ENCODE measurements at places on chromosomes 16 and 17.

GRCh38 chr17:73493956-73494926 lies 150.0 kb downstream of the SDK2 start:
- DNase-seq, result no peak

DNA sequence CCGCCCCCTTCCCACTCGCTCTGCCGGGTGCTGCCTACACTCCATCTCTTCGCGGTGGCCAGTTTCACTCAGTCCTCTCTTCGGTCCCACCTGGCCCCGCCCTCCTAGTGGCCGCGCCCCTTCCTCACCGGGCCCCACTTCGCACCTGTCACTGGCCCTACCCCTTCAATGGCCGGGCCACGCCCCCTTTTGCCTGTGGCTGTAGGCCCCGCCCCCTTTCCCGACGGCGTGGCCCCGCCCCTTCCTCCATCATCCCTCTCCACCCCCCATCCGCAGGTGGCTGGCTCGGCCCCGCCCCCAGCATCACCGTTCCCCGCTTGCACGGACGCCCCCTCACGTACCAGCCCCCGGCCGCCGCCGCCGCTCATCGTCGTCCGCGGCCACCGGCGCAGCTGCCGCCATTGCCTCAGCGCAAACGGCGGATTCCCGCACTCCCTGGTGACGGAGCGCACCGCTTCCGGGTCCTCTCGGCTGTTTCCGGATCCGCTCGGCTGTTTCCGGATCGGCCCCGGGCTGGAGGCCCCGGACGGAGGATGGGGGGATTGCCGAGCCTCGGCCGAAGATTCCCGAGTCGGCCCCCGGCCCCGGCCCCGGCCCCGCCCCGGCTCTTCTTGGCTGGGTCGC lies at the start of gene RABEP2:
Gene RABEP2 (minus strand): TSS at position 477 of the 624 bp plus-strand sequence. CDS start 75 bp downstream, at position 402.
- DNase-seq, result peak; percentile 89

- DNase-seq, result no peak
These were observed 6.2 kb downstream of the C1QL1 start for GRCh38 chr17:44961921-44962350.

DNA sequence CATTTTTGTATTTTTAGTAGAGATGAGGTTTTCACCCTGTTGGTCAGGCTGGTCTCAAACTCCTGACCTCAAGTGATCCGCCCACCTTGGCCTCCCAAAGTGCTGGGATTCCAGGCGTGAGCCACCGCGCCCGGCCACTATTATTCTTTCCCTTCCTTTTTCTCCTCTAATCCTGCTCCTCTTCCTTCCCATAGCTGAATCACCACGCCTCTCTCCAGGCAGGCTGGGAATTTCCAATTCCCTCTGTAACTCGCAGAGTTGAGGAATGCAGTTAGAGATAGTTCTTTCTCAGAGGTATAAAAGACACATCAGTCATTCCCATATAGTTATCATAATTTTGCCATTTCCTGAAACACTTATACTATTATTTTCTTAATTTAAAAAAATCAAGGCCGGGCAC lies 11.2 kb downstream of the METTL16 start:
- DNase-seq, result no peak

DNA sequence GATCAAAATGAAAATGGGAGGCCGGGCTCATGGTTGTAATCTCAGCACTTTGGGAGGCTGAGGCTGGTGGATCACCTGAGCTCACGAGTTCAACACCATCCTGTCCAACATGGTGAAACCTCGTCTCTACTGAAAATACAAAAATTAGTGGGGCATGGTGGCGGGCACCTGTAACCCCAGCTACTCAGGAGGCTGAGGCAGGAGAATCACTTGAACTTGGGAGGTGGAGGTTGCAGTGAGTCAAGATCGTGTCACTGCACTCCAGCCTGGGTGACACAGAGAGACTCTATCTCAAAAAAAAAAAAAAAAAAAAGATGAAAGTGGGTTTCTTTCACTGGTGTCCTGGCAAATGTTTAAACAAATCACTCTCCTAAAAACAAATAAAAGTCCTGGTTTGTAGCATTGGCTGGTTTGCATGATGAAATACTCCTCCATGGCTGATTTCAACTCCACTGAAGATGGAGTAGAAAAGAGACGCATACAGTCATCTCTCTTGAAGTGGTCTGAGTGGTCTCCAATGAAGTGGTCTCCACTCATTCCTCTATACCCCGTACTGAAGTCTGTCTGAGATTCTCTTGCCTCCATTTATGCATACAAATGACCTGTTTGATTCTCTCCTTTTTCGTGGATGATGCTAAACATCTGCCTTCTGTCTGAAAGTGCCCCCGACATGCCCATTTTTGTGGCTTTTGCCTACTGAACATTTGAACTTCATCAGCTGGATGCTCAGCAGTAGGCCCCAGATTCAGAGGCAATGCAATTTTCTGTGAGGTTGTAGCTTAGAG lies 153.0 kb upstream of the FAM20A start:
- no peak for DNase-seq

- DNase-seq, result no peak
These were observed 6.5 kb downstream of the FMNL1 start for GRCh38 chr17:45227926-45228762.

DNA sequence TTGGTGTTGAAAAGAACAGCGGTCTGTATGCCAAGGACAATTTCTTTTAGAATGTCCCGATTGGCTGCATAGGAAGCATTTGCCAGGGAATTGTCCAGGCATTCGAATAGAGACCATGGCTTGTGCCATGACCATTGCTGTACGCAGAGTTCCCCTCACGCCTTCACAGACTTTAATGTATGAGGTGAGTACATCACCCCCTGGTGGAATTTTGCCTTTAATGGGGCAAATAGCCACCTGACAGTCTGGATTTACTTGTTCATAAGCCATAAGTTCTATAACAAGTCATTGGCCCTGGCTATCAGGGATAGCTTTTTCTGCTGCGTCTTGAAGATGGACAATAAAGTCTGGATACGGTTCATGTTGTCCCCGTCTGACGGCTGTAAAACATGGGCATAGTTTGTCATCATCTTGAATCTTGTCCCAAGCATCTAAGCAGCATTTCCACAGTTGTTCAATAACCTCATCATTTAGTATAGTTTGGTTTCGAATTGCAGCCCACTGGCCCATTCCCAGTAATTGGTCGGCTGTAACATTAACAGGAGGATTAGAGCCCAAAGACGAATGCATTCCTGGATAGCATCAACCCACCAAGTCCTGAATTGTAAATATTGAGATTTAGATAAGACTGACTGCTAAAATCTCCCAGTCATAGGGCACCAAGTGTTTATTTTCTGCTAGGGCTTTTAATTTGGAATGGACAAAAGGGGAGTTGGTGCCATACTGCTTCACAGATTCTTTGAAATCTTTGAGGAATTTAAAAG lies 67.7 kb upstream of the ARL4D start:
- DNase-seq, result no peak

DNA sequence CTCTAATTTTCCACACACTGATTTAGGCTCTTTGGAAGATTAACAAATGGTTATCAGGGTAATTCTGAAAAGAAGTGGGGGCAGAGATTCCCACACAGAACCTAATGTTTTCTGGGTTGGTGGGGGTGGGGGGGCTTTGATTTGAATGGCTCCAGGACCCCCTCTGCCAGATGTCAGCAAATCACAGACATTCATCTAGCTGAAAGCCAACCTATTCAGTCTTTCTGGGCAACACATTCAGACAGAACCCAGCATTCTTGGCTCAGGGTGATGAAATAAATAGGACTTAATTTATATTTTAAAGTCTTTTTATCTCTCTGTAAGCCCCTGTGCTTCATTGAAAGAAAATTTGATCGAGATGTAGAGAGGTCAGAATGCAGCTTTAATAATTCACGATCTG lies 533.2 kb downstream of the XYLT1 start:
- no peak for DNase-seq

- DNase-seq, result no peak
These were observed 83.2 kb upstream of the HNF1B start for GRCh38 chr17:37827905-37828650.

DNA sequence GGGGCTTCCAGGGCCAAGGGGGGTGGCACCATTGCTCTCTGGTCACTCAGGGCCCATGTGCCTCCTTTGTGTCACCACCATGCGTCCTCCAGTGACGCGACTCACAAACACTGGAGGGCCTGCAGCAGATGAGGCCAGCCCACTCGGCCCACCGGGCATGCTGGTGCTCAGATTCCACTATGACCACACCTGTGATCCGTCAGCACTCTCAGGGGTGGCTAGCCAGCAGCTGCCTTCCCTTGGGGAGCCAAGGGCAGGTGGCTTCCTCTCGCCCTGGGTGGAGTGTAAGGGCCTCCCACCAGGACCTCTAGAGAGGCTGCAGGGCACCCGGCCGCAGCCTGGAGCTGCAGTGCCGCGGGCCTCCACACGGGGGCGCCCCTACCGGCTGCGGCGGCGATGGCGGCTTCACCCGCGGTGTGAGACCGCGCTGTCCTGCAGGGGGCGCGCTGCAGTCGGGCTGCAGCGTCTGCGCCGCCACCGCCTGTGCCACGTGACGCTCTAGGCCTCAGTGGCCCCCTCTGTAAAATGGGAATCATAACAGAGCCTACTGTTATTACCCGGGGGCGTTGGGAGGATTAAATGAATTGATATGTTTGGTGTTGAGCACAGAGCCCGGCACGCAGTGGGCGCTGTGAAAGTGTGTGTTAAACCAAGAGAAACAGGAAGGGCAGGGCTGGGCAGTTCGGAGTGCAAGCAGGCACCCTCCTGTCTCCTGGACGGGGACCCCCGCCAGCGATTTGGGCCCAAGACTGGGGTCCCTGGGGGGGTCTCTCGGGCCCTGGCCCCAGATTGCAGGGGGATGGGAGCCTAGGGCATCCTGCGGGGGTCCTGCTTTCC lies 192.4 kb upstream of the GSE1 start:
- peak; percentile 59 for DNase-seq

- DNase-seq, result no peak
These were observed 9.5 kb downstream of the ALOX15 start for GRCh38 chr17:4631836-4632580.

- DNase-seq, result no peak
These were observed 47.8 kb downstream of the NFAT5 start for GRCh38 chr16:69613378-69614154.

GRCh38 chr16:9238346-9238745 lies 146.9 kb downstream of the HAPSTR1 start:
- DNase-seq, result no peak

GRCh38 chr16:57828272-57829161 lies 26.2 kb upstream of the KIFC3 start:
- DNase-seq, result no peak

DNA sequence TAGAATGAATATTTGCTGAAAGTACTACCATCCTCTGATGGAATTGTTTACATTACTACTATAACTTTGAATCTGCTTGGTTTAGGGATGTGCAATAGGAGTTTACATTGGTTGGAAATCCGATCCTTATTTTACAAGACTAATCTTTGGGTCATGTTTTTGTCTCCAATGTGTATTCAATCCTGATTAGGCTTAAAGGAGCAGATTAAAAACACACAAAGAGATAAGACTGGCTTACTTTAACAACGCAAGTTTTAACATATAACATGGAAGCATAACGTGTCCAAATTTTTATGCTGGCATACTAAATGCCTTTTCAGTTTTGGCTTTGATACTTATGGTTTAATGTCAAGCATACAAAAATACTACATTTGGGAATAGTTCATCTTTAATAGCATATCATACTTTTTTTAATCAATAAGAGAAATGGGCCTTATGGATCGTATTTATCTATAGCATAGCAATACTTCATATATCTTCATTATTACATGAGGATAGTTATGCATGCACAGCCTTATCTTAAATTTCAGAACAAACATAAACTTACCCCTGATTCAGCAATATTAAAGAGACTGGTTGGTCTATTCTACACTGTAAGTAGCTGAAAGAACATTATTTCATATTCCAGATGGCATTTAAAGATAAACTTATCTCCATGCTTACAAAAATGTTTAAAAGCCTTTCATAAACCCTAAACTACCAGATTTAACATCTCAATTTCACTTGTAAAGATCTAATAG lies 69.9 kb upstream of the NACA2 start:
- DNase-seq, result no peak

- no peak for DNase-seq
These were observed 10.3 kb downstream of the MYH11 start for GRCh38 chr16:15846510-15846909.

DNA sequence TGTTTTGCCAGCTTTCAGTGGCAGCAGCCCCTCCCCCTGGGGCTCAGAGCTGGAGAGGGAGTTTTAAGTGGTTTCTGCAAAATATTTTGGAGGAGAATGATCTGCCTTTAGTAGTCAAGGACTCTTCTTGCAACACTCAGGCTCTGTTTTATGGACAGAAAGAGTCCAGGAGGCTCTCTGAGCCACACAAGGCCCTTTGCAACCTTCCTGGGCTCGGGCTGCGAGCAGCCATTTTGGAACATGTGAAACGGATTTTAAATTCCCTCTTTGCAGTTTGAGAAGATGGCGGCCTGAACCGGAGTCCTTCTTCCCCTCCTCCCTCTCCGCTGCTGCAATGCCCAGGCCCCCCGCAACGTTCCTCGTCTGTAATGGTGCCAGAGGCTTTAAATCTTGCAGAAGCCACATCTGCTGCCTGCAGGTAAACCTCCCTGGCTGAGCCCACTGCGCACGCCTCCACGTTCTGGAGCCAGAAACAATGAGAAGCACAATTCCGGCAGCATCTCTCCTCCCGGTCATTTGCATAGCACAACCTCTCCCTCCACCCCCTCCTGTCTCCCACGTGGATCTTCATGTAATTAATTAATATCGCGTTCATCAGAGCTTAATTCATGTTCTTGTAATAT lies 386.1 kb downstream of the SEC14L1 start:
- DNase-seq, result no peak

GRCh38 chr17:10010752-10011151 lies 105.7 kb upstream of the RCVRN start:
- no peak for DNase-seq

- DNase-seq, result peak; percentile 70
These were observed 57.0 kb downstream of the ABR start for GRCh38 chr17:1122533-1123392.

DNA sequence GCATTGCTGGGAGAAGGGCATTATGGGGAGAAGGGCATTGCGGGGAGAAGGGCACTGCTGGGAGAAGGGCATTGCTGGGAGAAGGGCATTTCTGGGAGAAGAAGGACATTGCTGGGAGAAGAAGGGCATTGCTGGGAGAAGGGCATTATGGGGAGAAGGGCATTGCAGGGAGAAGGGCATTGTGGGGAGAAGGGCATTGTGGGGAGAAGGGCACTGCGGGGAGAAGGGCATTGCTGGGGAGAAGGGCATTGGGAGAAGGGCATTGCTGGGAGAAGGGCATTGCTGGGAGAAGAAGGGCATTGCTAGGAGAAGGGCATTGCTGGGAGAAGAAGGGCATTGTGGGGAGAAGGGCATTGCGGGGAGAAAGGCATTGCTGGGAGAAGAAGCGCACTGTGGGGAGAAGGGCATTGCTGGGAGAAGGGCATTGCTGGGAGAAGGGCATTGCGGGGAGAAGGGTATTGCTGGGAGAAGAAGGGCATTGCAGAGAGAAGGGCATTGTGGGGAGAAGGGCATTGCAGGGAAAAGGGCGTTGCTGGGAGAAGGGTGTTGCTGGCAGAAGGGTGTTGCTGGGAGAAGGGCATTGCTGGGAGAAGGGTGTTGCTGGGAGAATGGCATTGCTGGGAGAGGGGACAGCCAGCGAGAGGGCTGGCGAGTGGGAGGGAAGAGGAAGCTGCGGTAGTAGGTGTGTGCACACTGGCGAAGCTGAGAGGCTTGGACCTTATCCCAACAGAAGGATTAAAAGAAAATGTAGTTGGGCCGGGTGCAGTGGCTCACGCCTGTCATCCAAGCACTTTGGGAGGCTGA lies 4.6 kb upstream of the PYDC1 start:
- no peak for DNase-seq

- no peak for DNase-seq
These were observed 52.8 kb downstream of the NTN1 start for GRCh38 chr17:9074131-9074530.

Measured in T follicular helper cell (primary cell).